ENCODE measurements at places on chromosomes 16 and 17. TPM values are rescaled to one million over a fixed set of nuclear protein-coding genes. Genes with fewer than 3 reads are reported as not detected.

GRCh38 chr17:39944393-39944711 lies 16.8 kb downstream of the LRRC3C start:
- no peak overlapping the region for H3K27ac ChIP-seq
- H3K36me3 ChIP-seq, result no peaks in the 10 kb centered on the region
- DNase-seq, result no peak
- no peaks in the 10 kb centered on the region for H3K27me3 ChIP-seq
- peaks cover 10% of the 10 kb centered on the region for H3K4me1 ChIP-seq

- H3K27me3 ChIP-seq, result peaks cover 7% of the 10 kb centered on the region
- H3K36me3 ChIP-seq, result no peaks in the 10 kb centered on the region
- no peak for DNase-seq
- H3K4me3 ChIP-seq, result no peak overlapping the region
- H3K27ac ChIP-seq, result no peak overlapping the region
These were observed 40.9 kb downstream of the SKAP1 start for GRCh38 chr17:48388955-48389743.

DNA sequence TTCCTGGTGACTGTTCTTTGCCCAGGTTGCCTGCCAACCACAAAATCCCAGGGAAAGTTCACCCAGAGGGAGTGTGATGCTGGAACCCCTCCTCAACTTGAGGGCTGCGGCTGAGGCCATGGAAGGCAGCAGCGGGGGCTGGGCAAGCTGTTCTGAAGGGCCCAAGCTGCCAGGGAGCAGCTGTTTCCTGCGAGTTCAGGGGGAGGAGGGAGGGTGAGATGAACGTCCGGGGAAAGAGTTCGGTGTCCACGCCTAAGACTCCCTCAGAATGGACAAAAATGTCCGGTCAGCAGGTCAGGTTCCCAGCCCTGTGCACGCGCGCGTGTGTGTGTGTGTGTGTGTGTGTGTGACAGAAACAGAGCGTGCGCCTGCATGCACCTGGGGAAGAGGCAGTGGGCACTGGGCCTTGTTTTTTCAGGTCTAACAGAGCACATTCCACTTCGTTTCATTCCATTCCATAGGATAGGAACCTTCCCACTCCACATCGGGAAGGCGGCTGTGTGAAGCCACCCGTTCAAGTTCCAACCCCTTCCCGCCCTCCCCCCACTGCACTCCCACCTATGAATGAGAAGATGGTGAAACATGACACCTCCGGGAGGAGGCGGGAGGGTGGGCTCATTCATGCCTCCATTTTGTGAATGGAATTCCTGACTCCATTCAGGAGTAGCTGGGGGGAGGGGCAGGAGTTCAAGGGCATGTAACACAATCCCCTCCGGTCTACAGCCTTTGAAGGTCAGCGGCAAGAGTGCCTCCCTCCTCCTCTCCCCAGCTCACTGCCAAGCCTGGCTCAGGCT lies 15.7 kb downstream of the ETV4 start:
- H3K36me3 ChIP-seq, result no peaks in the 10 kb centered on the region
- peak overlapping the region; percentile 10 for H3K4me3 ChIP-seq
- peak; percentile 81 for DNase-seq

DNA sequence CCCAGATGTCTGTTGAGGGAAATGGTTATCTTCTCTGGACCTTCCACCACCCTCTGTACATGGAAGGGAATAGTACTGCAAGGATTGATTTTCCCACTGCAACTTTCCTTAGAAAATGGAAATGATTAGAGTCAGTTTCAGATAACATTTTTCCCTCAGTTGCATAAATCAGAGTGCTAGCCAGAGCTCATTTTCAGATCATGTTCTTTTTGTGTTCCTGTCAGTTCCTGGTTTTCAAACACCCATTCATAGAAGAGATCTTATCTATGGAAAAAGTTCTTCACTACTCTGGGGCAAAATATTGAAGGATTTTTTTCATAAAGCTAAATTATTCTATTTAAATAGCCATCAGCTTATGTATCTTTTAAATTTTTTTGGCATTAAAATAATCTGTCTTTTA lies 11.7 kb upstream of the COX10 start:
- no peaks in the 10 kb centered on the region for H3K36me3 ChIP-seq
- no peak for DNase-seq
- H3K4me1 ChIP-seq, result no peaks in the 10 kb centered on the region
- no peaks in the 10 kb centered on the region for H3K27me3 ChIP-seq

DNA sequence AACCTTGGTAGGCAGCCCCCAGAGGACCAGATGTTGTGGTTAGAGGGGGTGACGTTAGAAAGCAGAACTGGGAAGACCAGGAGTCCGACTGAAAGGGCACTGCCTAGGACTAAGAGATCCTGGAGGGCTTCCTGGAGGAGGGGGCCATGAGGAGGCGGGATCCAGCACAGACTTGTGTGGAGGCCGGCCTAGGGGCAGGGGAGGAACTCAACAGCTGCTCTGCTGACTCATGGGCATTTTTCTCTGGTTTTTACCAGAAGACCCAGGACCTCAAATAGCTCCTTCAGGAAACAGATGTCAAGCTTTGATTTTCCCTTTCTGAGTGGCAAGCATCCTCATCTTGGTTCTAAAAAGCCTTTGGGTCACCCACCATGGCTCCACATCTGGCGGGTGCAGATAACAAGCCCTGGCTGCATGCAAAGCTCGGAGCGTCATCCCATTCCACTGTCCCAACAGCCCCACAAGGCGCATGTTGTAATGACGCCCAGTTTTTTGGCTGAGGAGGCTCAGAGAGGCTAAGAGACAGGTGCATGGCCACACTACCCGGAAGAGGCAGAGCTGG lies 29.0 kb downstream of the IL21R start:
- H3K27me3 ChIP-seq, result no peaks in the 10 kb centered on the region
- no peak overlapping the region for H3K4me3 ChIP-seq
- H3K27ac ChIP-seq, result no peak overlapping the region
- peak; percentile 29 for DNase-seq

- no peaks in the 10 kb centered on the region for H3K4me1 ChIP-seq
- no peak overlapping the region for H3K27ac ChIP-seq
- DNase-seq, result no peak
- H3K36me3 ChIP-seq, result no peaks in the 10 kb centered on the region
- H3K4me3 ChIP-seq, result no peak overlapping the region
These were observed 131.9 kb downstream of the NPIPB5 start for GRCh38 chr16:22642416-22643088.

- DNase-seq, result no peak
- no peaks in the 10 kb centered on the region for H3K27me3 ChIP-seq
- H3K4me3 ChIP-seq, result no peak overlapping the region
These were observed 52.0 kb upstream of the CLEC3A start for GRCh38 chr16:77970371-77970770.

GRCh38 chr16:55506708-55507107 lies 2.2 kb upstream of the LPCAT2 start:
- H3K27ac ChIP-seq, result no peak overlapping the region
- H3K36me3 ChIP-seq, result peaks cover 17% of the 10 kb centered on the region
- no peaks in the 10 kb centered on the region for H3K4me1 ChIP-seq
- DNase-seq, result no peak
- no peak overlapping the region for H3K4me3 ChIP-seq

- H3K36me3 ChIP-seq, result no peaks in the 10 kb centered on the region
- no peak for DNase-seq
- no peak overlapping the region for H3K4me3 ChIP-seq
- H3K4me1 ChIP-seq, result no peaks in the 10 kb centered on the region
These were observed 14.6 kb downstream of the SCIMP start for GRCh38 chr17:5220074-5220473.

DNA sequence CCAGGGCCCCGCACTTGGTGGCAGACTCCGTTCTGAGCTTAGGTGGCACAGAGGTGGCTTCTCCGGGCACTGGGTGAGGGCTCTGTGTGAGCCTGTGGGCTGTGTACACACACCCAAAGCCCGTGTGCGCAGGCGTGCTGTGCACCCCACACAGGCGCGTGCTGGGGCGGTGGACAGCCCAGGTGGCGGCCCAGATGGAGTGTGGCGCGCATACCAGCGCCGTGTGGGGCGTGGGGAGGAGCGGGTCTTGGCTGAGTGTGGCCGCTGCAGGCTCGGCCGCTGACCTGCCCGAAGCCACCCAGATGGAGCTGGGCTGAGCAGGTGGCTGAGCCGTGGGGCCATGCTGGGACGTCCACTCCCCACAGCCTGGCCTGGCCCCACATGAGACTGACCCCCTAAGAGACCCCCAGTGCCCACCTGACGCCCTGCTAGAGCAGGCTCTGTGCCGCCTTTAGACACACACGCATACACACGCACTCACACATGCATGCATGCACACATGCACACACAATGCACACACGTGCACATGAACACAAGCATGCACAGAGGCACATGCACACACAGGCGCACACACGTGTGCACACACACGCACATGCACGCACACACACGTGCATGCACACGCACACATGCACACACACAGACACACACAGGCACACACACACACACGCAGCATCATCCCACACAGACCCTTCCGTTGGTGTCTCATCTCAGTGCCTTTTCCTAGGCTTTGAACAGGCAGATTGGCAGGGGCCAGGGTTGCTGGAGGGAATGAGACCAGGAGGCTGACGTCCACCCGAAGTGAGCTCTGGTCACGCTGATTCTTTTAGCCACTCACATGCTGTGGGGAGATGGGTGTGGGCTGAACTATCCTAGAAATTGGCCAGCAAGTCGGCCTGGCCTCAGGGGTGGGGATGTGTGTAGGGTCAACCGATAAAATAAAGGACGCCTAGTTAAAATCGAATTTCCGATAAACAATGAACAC lies 2.1 kb downstream of the PRR35 start:
- DNase-seq, result no peak

DNA sequence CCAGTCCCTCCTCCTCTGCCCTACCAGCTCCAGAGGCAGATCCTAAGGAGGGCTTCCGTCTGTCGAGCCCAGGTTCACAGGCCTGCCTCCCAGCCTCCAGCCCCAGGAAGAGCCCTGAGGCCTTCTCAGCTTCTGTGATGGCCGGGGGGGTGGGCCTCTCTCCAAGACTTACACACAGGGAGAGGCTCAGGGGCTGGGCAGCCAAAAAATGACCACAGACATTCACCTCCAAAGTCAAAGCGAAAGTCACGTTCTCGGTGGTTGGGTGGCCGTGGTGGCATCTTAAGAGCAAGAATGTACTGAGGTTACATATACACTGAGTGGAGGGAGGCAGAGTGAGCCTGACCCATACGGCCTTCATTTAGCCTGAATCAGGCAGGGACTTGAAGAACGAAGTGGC lies 119.1 kb downstream of the CCDC182 start:
- no peak overlapping the region for H3K27ac ChIP-seq
- H3K4me1 ChIP-seq, result peaks cover 8% of the 10 kb centered on the region
- no peak for DNase-seq

The RRAD gene
- 18.0 TPM for total RNA-seq

The ARMC7 gene
- total RNA-seq, result 3.2 TPM

All from sigmoid colon (tissue), 7 donors.